ENCODE measurements at places on chromosomes 6 and 20.
A peak's percentile ranks its signal among the peaks of the same experiment; 100 is the strongest.

GRCh38 chr6:82494367-82494766, 130.8 kb downstream of the TPBG start:
- DNase-seq, result no peak

DNA sequence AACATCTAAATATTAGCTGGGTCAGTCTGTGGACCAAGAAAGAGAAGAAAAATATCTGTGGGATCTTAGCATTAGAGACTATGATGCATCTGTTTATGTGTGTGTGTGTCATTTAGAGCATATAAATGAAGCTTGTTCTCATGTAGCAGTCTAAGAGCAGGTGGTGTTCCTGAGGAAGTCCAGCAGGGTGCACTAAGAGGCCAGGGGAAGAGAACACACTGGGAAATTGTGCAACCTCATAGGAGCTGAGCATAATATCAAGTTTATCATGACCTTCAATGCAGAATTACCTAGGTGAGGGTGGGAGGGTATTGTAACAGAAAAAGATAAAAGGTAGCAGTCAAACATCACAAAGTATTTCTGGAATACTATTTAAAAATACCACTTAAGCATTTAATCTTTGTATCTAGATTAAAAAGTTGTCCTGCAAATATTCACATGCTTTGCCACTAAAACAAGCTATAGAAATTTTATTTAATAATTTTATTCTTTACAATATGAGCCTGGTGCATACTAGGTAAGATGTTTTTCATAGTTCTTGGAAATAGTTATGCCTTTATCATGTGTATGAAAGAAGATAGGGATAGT, 80.5 kb downstream of the SMPDL3A start:
- DNase-seq, result peak; percentile 41

GRCh38 chr6:115524821-115525220, 535.9 kb downstream of the FRK start:
- DNase-seq, result no peak

- no peak for DNase-seq
These were observed 1343.4 kb downstream of the GRIK2 start for GRCh38 chr6:102736941-102737368.

DNA sequence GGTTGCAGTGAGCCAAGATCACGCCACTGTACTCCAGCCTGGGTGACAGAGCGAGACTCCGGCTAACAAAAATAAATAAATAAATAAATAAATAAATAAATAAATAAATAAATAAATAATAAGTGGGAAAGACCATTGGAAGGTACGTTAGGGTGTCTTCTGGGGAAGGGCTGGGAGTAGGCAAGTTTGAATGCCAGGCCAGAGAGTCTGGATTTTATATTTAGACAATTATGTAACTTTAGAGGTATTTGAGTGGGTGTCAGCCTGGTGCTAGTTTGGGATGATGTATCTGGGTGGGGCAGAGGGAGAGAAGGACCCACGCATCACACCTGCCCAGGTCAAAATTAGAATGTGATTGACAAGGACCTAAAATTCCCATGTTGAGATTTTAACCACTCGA, 108.5 kb upstream of the PRND start:
- DNase-seq, result no peak

GRCh38 chr20:60246751-60247150, 288.5 kb downstream of the CDH26 start:
- no peak for DNase-seq

- no peak for DNase-seq
These were observed 57.8 kb downstream of the KIZ start for GRCh38 chr20:21183722-21184121.

- DNase-seq, result no peak
These were observed 74.8 kb upstream of the PLN start for GRCh38 chr6:118473266-118473665.

- DNase-seq, result no peak
These were observed 66.2 kb upstream of the SLCO4A1 start for GRCh38 chr20:62575976-62576722.

DNA sequence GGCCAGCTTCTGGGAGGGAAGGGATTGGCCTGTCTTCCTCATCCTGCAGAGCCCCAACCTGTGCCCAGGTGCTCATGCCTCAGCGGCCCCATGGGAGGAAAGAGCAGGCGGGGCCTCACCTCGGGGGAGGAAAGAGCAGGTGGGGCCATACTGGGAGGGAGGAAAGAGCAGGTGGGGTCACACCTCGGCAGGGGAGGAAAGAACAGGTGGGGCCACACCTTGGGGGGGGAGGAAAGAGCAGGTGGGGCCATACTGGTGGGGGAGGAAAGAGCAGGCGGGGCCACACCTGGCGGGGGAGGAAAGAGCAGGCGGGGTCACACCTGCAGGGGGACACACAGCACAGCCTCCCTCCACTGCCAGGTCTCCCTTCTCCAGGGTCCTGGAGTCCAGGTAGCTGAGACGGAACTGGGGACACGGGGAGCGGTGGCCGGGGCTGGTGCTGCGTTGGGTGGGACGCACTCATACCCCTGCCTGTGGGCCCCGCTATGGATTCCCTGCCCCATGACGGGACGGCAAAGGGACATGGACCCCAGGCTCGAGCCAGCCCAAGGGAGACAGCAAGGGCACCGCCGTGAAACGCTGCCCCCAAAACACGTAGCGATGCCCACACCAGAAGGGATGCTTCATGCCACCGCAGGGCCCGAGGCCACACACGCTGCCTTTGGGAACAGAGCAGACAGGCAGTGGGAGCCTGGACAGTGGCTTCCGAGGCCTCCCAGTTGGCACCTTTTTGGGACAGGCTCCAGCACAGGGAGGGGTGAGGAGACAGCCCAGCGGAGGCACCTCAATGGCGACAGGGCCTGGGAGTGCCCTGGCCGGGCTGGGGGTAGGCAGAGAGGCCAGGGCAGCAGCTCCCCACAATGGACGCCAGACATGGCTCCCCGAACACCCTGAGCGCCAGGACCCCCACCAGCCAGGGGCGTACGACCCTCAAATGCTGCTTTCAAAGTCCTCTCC, 43.3 kb upstream of the CHRNA4 start:
- DNase-seq, result no peak

DNA sequence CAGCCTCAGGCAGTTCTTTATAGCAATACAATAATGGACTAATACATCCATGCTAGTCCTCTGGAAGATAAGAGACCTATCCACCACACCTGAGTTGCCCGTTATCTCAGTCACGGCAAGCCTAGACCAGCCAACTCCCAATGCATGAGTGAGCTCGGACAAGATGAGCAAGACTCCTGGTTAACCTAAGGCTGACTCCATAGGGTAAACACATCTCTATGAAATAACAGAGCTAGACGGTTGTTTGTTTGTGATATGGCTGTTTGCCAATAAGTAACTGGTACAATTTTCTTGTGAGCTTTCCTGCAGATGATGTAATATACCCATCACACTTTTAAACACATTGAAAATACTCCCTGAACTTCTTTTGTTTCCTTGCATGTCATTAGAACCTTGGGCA, 70.6 kb upstream of the PHACTR1 start:
- DNase-seq, result no peak

GRCh38 chr6:107616775-107617174, 126.9 kb downstream of the SOBP start:
- no peak for DNase-seq

DNA sequence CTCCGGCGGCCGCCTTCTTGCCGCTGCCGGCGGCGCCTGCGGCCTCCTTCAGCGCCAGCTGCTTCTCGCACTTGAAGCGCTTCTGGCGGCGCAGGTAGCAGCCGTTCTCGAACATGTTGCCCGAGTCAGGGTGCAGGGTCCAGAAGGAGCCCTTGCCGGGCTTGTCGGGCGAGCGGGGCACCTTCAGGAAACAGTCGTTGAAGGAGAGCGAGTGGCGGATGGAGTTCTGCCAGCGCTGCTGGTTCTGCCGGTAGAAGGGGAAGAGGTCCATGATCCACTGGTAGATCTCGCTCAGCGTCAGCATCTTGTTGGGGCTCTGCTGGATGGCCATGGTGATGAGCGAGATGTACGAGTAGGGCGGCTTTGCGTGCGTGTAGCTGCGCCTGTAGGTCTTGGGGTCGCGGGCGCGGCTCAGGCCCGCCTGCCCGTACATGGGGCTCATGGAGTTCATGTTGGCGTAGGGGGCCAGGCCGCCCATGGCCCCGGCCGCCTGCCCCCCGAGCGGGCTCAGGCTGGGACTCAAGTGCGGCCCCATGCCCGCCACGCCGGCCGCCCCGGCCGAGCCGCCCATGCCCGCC, 1.9 kb downstream of the FOXA2 start:
- DNase-seq, result no peak

GRCh38 chr6:11062715-11063114, 18.6 kb upstream of the ELOVL2 start:
- DNase-seq, result no peak

GRCh38 chr20:35106827-35107380, 14.3 kb upstream of the TRPC4AP start:
- DNase-seq, result no peak

DNA sequence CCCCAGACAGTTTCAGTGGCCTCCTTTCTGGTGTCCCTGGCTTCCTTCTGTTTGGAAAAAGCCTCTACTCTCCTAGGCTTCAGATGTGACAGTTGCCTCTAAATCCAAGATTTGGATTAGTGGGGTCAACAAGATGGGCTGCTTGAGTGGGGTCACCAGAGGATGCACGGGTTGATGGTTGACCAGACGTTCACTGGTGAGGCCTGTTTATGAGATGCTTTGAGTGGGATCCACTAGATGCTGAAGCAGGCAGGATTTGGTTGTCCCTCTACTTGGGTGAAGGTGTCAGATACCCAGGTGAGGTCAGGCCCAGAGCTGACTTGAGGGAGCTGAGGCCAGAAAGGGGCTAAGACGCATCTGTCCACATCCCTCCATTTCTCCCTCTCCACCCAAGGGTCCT, 8.1 kb upstream of the DLGAP4 start:
- no peak for DNase-seq

DNA sequence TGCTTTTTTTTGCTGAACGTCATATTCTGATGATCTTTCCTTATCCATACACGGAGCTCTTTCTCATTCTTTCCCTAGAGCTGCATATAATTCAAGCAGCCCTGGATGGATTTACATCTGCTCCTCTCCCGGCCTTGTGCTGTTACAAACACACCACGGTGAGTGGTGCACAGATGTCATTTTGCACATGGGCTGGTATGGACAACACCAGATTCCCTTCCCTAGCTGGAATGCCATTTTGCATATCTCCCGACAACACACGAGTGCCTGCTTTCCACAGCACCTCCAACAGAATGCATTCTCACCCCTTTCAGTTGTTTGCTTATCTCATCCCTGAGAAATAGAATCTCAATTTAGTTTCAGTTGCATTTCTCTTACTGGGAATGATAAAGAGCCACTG, 69.5 kb upstream of the AFDN start:
- no peak for DNase-seq

DNA sequence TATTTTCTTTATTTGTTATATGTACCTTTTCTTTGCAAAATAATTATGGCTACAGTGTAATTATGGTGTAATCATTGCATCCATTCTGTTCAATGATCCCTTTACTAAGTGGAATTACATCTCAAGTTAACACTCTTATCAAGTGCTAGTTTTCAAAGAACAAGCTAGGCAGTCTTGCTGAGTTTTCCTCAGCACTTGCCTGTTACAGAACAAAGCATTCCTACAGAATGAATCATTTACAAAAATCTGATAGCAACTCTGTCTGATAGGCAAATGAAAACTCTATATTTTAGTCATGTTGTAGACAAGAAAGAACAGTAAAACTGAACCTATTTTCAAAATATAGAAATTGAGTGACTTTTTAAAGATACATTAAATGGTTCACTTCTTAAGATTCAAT, 109.8 kb upstream of the POU3F2 start:
- DNase-seq, result no peak

DNA sequence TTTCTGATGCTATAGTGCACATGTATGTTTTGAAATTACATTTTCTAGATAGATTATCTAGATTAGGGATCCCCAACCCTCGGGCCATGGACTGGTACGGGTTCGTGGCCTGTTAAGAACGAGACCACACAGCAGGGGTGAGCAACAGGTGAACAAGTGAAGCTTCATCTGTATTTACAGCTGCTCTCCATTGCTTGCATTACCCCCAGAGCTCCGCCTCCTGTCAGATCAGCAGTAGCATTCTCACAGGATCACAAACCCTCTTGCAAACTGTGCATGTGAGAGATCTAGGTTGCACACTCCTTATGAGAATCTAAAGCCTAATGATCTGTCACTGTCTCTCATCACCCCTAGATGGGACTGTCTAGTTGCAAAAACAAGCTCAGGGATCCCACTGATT, 10.4 kb downstream of the CEP57L1 start:
- peak; percentile 49 for DNase-seq

GRCh38 chr20:57907131-57908000, 197.6 kb upstream of the PMEPA1 start:
- DNase-seq, result peak; percentile 1

DNA sequence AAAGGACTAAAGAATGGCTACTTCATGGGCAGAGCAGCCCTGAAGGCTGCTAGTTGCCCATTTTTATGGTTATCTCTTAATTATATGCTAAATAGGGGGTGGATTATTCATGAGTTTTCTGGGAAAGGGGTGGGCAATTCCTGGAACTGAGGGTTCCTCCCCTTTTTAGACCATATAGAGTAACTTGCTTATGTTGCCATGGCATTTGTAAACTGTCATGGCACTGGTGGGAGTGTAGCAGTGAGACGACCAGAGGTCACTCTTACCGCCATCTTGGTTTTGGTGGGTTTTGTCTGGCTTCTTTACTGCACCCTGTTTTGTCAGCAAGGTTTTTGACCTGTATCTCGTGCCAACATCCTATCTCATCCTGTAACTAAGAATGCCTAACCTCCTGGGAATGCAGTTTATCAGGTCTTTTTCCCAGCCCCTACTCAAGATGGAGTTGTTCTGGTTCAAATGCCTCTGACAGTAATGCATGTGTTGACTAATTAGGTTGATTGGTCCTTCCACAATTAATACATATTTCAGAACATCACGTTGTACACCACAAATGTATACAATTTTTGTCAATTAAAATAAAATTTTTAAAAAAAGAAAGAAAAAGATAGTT, 139.5 kb downstream of the PDE7B start:
- no peak for DNase-seq

DNA sequence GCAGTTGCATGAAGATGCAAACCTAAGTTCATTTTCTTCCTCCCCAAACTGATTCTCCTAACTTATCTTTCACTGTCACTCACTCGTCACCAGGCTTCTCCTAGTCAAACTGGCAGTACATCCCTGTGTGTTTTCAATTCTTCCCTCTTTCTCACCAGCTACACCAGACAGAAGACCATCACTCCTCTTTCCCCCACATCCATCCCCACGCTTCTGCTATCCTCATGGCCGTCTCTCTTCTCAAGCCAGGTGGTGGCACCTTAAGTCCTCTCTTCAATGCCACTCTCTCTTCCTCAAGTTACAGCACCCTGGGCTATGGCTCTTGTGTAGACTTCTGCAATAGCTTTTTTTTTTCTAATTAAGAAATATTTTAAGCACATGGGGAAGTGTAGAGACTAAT, 14.4 kb upstream of the TREM2 start:
- no peak for DNase-seq

Data from hematopoietic multipotent progenitor cell treated with erythropoietin and hydrocortisone succinate and interleukin-3 and kit ligand, for 8 days (in vitro differentiated cells).